ENCODE measurements at places on chromosomes 6 and 20. TPM values are rescaled to one million over a fixed set of nuclear protein-coding genes. Genes with fewer than 3 reads are reported as not detected.

INSM1 gene
- total RNA-seq: 4.1 TPM

CALHM4 gene
- not detected for total RNA-seq

TUBB2B gene
- 2.8 TPM for total RNA-seq

OPRM1 gene
- not detected for total RNA-seq

CENPW gene
- total RNA-seq: 2.9 TPM

LY6G6D gene
- not detected for total RNA-seq

PYGB gene
- 23.8 TPM for total RNA-seq

EYS gene
- 0.06 TPM for total RNA-seq

PRRT1 gene
- total RNA-seq: 0.52 TPM

GPR6 gene
- total RNA-seq: not detected

FNDC11 gene
- total RNA-seq: not detected

TGM3 gene
- not detected for total RNA-seq

BPIFB4 gene
- total RNA-seq: not detected

SLC17A3 gene
- total RNA-seq: not detected

GCNT2 gene
- total RNA-seq: 2.6 TPM

NMBR gene
- total RNA-seq: 0.12 TPM

RAB32 gene
- total RNA-seq: 3.5 TPM

SDHAF4 gene
- total RNA-seq: 4.1 TPM

EBF4 gene
- 6.8 TPM for total RNA-seq

RIMS1 gene
- 3.7 TPM for total RNA-seq

ID4 gene
- total RNA-seq: 11.8 TPM

TDP2 gene
- 16.3 TPM for total RNA-seq

FAM83D gene
- total RNA-seq: 0.34 TPM

TGM6 gene
- not detected for total RNA-seq

PDYN gene
- not detected for total RNA-seq

ZDHHC14 gene
- 4.0 TPM for total RNA-seq

LPIN3 gene
- total RNA-seq: 3.9 TPM

APCDD1L gene
- 0.16 TPM for total RNA-seq

IP6K3 gene
- 0.12 TPM for total RNA-seq

NTSR1 gene
- total RNA-seq: 0.04 TPM

GRM1 gene
- 0.04 TPM for total RNA-seq

SPINT4 gene
- total RNA-seq: not detected

FAM83B gene
- total RNA-seq: 1.0 TPM

PPARD gene
- total RNA-seq: 5.8 TPM

VARS1 gene
- total RNA-seq: 47.0 TPM

OR2H1 gene
- total RNA-seq: not detected

ULBP3 gene
- total RNA-seq: 0.88 TPM

SCGN gene
- total RNA-seq: 28.3 TPM

ADGB gene
- not detected for total RNA-seq

MCCD1 gene
- total RNA-seq: not detected

BACH2 gene
- 5.7 TPM for total RNA-seq

NEURL2 gene
- 2.0 TPM for total RNA-seq

ZNF391 gene
- total RNA-seq: 2.1 TPM

HCK gene
- total RNA-seq: 0.42 TPM

BPI gene
- not detected for total RNA-seq

RUNX2 gene
- 3.8 TPM for total RNA-seq

HLA-DPA1 gene
- total RNA-seq: 17.8 TPM

MLN gene
- not detected for total RNA-seq

RAD21L1 gene
- total RNA-seq: not detected

TGM2 gene
- 92.6 TPM for total RNA-seq

DEFB132 gene
- total RNA-seq: not detected

OTOR gene
- not detected for total RNA-seq

PRR18 gene
- total RNA-seq: 0.12 TPM

MED20 gene
- total RNA-seq: 8.1 TPM

EYA2 gene
- 0.51 TPM for total RNA-seq

SLC22A2 gene
- total RNA-seq: not detected
